GOT3 (cell line): ENCODE measurements at places on chromosomes 6 and 20.

GRCh38 chr20:24235296-24236175, 233.9 kb upstream of the SYNDIG1 start:
- no peak for DNase-seq

DNA sequence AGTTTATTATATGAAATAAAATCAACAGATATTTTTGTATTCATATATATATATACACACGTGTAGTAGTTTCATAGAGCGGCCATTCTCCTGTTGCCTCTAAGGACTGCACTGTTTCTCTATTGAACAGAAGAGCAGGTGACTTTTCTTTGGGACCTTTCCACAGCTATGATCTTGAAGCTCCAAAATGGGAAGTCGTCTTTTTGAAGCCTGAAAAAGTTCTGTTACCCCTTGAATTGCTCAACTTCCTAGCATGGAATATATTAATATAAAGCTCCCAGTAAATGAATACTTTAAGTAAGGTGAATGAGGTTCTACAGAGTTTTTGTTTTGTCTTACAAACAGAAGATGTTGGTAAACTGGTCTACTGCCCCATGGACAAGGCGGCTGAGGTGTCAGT, 42.2 kb upstream of the ADTRP start:
- DNase-seq = no peak

GRCh38 chr6:89494131-89494793, 61.3 kb downstream of the ANKRD6 start:
- no peak for DNase-seq

DNA sequence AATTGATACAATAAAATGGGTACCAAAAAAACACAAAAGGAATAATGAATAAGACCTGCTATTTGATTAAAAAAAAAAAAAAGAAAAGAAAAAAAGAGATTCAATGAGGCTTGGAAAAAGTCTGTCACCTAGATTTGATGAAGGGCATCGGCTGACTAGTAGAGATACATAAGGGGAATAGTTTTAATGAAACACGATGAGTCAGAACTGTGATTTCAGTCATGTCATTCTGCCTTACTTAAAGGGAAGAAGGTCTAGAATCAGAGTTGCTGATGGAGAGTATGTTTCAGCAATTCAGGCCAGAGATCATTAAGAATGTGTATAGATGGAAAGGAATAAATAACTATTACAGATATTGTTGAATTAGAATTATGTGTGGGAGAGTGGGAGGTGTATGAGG, 565.9 kb upstream of the RNF217 start:
- no peak for DNase-seq

DNA sequence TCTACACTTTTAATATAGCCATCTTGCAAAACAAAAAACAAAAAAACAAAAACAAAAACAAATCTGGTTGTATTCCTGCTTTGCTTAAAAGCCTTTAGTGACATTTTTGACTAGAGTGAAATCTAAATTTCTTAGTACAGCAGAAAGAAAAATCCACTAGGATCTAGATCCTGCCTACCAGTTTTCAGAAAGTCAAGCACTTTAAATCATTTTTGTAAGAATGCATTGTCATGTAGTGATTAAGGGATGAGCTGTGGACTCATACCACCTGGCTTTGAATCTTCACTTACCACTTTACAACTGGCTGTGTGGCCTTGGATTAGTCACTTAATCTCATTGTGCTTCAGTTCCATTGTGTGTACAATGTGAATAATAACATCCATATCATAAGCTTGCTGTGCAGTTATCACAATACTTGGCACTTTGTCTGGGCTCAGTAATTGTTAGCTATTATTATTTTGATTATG, 4.0 kb downstream of the MKKS start:
- no peak for DNase-seq

- no peak for DNase-seq
These were observed 50.0 kb upstream of the SLC22A23 start for GRCh38 chr6:3506751-3507383.

GRCh38 chr20:34473262-34473883, 42.8 kb upstream of the DYNLRB1 start:
- DNase-seq = no peak

- no peak for DNase-seq
These were observed 356.9 kb upstream of the MARCKS start for GRCh38 chr6:113500221-113500620.

- no peak for DNase-seq
These were observed 179.7 kb upstream of the SCGN start for GRCh38 chr6:25472306-25472705.

DNA sequence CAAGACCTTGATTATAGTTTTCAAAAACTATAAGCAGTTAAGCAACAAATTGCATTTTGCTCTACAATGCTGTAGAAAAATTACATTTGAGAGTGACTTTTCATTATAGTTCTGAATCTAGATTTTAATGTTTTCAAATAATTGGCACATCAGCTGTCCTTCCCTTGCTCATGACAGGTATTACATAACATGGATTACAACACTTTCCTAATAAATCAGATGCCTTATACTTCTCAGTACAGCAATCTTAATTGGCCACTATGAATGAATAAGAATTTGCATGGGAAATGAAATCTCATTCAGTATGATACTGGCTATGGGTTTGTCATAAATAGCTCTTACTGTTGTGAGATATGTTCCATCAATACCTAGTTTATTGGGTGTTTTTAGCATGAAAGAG, 29.9 kb downstream of the HSF2 start:
- DNase-seq = no peak

DNA sequence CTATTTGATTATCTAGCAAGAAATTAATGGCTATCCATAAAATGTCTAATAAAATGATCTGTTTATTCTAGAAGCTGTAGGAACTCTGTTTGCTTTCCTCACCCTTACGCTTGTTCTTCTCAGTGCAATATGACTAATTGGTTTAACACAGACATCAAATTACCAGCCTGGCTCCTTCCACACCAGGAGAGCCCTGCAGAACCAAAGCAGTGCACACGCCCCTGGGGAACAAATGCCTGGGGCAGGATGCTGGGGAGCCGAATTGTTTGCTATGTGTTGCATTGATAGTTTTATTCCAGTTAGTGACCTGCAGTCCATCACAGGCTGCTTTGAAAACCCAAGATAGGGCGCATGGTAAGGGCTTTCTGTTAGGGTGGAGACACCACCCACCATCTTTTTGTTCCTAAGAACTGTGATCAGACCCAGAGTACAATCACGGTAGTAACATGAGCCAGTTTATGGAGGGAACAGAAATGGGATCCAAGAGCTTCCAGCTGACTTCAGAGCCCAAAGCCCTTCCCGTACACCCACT, 126.4 kb upstream of the CD93 start:
- DNase-seq = no peak

- no peak for DNase-seq
These were observed 47.2 kb upstream of the MICB start for GRCh38 chr6:31450751-31451150.

GRCh38 chr6:139605350-139605749, 230.9 kb upstream of the CITED2 start:
- no peak for DNase-seq

GRCh38 chr6:40022867-40023266, 88.6 kb upstream of the MOCS1 start:
- no peak for DNase-seq

DNA sequence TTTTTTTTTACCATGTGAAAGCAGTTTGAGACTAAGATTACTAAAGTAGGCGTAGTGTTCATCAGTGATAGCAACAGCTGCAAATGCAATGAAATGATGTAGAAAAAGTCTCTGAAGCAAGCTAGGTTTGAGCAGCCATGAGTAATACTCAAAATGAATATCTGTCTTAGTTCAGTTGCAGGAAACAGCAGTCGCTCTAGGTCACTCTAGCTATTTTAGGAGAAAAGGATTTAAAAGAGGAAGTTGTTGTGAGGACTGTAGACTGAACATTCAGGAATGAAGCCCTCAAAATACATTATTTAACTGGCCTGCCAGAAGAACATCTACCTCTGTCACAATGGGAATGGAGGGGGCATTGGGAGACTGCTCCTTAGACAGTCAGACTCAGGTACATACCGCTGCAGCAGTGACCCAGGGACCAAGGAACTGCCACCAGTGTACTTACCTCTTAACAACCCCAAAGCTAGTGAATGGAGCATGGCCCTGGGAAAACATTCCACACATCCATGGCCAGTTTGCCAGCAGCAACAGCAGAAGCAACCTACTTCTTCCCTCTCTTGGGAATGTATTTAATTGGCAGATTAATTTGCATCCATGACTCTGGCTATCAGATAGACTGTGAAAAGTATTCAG, 243.0 kb upstream of the KHDRBS2 start:
- no peak for DNase-seq

- DNase-seq = no peak
These were observed 67.9 kb downstream of the POPDC3 start for GRCh38 chr6:105111871-105112270.

DNA sequence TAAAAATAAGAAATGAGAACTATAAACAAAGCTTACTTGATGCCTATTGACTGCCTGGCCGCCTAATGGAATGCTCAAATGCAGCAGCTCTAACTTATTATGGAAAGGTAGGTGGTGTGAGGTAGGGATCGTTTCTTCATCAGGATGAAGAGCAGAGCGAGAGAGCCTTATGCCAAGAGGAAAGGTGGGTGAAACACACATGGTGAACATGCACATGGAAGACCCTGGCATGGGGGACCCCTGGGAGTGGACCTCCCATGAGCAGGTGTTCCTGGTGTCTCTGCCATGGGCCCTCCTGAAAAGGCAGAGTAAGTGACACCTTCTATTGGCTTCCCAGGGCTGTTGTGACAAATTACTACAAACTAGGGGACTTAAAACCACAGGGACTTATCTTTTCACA, 130.1 kb downstream of the CDH4 start:
- no peak for DNase-seq

GRCh38 chr20:12963416-12963815, 45.4 kb upstream of the SPTLC3 start:
- DNase-seq = no peak

DNA sequence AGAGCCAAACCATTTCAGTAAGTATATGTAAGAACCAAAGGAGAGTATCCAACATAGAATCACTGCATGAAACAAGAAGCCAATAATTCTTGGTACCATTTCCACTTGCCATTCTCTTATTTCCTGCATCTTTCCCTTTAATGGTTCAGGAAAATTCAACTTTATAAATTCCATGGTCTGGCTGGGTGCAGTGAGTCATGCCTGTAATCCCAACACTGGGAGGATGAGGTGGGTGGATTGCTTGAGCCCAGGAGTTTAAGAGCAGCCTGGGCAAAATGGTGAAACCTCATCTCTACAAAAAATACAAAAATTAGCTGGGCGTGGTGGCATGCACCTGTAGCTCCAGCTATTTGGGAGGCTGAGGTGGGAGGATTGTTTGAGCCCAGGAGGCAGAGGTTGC, 21.2 kb downstream of the NHLRC1 start:
- no peak for DNase-seq

GRCh38 chr6:111487661-111488060, 4.6 kb upstream of the REV3L start:
- no peak for DNase-seq

GRCh38 chr6:41560431-41561192, 14.4 kb downstream of the FOXP4 start:
- no peak for DNase-seq

GRCh38 chr20:13238001-13238653, 17.1 kb downstream of the ISM1 start:
- DNase-seq = no peak

DNA sequence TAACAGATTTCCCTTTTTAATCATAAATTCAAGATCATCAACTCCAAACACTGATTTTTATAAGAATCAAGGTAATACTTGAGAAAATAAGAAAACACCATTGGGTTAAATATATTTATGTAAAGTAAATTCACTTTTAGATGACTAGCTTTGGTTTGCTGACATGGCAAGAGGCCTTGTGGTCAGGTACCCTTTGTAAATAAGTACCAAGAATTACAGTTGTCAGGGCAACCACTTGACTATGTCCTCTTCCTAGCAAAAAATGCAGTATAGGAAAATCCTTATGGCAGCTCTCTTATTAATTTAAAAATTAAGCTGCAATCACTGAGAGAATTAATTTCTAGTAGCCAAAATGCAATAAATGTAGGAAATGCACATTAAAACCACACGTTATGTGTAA, 153.8 kb downstream of the INSM1 start:
- no peak for DNase-seq

- no peak for DNase-seq
These were observed 29.2 kb upstream of the SSR1 start for GRCh38 chr6:7341989-7342742.

DNA sequence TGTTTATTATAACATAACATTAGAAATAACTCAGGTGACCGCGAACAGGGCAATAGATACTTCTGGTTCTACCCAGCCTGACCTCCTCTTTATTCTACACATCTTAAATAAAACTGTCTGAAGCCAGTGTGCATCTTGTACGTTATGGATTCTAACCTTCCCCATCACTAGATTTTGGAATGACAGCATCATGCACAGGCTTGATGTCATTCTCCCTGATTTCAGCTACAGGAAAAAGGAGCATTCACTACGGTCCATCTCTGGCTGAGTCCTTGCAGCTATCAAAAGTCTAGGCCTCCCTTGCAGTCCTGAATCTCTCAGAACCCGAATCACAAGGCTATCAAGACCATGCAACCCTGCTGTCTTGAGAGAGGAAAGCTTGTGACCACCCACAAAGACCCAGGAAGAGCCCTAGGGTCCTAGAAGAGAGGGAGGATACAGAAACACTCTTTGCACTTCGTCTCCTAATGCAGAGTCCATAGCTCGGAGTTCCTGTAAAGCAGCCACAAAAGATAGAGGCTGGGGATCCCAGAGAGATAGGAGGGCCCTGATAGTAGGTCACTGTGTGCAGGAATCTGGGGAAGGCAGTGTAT, 845 bp downstream of the HLA-DPA1 start:
- no peak for DNase-seq

GRCh38 chr6:28683945-28684538, 158.4 kb downstream of the GPX5 start:
- DNase-seq = no peak

GRCh38 chr6:163132050-163132750, 282.3 kb upstream of the QKI start:
- no peak for DNase-seq

GRCh38 chr20:50501972-50502745, 8.0 kb upstream of the PTPN1 start:
- no peak for DNase-seq
